8988T (cell line): ENCODE measurements at places on chromosomes 11 and 22.
A peak's percentile ranks its signal among the peaks of the same experiment; 100 is the strongest.

GRCh38 chr11:86491027-86491426 lies 116.3 kb downstream of the CCDC81 start:
- no peak for DNase-seq

- DNase-seq, result no peak
These were observed 91.0 kb downstream of the WNT7B start for GRCh38 chr22:45885941-45886395.

DNA sequence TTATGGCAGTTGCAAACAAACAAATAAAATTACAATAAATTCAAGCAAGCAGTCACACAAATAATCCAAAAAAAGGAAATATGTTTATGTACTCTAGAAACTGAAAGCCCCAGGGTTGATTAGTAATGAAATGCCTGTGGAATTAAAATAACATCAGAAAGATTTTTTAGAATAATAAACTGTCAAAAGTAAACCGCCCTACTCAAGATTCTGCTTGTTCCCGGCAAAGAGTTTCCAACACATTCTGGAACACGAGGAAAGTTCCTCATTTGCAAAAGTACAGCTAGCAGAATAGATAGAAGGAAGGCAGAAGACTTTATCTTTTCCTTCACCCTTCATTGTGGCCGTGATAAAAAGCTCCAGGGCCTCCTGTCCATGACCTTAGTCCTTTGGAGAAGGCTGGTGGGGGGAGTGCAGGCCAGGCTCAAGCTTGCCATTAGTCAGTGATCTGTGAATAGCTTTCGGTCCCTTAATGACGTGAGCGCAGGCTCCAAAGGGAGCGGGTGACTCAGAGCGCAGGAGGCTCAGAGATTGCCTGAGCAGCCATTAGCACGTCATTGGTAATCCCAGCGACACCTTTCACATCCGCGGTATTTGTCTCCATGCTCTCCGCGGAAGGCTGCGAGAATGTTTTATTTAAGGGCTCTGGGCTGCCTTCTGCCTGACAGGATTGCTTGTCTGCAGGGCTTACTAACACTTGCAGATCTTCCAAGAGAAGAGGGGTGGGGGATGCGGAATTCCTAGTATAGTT lies 458.3 kb downstream of the METTL15 start:
- DNase-seq, result no peak

- peak; percentile 49 for DNase-seq
These were observed 7.5 kb downstream of the BCL9L start for GRCh38 chr11:118918128-118918685.

DNA sequence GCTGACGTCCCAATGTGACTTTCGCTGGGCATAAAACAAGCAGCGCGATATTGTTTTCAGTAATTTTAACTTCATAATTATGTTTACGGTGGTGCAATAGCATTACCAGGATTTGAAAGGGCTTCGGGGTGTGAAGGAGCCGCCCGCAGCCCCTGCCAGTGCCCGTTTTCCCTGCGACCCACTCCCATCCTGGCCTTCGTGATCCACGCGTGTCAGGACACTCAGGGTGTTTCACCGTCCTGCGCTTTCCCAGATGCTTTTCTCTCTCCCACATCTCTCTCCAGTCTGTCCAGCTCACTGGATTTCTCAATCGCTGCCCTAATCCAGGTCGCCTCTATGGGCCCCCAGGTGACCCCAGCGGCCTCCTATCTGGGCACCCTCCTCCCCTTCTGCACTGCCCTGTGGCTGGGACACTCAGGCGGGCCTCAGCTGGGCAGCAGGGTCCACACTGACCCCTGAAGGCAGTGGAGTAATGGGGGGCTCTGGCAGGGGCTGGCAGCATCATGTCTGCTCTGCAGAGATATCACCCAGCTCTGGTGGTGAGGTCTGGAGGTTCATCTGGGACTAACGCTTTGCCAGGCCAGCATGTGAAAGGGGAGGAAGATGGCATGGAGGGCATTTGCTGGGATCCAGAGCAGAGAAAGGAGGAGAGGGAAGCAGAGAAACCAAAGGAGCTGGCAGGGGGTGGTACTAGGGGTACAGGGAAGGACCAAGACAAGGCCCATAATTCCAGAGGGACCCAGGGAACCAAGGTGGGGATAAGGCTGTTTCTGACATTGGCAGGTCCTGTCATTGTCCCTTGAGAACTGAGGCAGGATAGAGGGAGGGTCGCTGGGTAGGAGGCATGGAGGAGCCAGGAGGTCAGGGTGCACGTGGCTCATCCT lies 622.8 kb downstream of the BRD1 start:
- no peak for DNase-seq

- DNase-seq, result no peak
These were observed 297.2 kb upstream of the FAT3 start for GRCh38 chr11:91927448-91927847.

DNA sequence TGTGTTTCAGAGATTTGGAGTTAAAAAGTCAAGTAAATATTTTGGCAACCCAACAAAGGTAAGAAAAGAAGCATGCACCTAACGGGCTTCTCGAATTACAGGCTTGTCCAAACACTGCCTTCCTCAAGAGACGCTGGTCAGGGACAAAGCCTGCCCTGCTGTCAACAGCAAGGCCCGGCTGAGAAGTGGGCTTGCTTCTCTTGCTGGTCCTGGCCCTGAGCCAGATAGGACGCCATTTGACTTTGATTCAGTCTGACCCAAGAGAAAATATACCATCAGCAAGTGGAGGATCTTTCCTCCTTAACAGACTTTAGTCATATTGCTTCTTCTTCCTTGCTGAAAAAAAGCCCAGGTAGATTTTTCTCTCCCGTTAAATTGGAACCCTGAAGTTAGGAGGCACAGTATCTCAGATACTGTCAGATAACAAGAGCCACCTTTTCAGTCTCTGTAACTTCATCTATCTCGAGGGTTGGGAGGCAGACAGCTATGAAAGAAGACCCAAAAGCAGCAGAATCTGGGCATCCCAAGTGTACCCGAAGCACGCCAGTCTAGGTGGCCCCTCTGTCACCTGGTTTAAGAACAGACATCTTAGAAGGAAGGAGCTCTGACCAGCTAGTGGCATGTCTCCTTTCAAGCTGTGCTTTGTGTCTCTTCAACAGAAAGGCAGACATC lies 57.5 kb downstream of the C22orf31 start:
- DNase-seq, result no peak

- no peak for DNase-seq
These were observed 40.8 kb upstream of the ST14 start for GRCh38 chr11:130118636-130119387.
